Stomach (tissue), 19 donors: ENCODE measurements at places on chromosomes 7 and 10. TPM values are rescaled to one million over a fixed set of nuclear protein-coding genes. Genes with fewer than 3 reads are reported as not detected.
A peak's percentile ranks its signal among the peaks of the same experiment; 100 is the strongest.

GRCh38 chr7:135441791-135442190 lies 68.1 kb downstream of the CNOT4 start:
- no peak for DNase-seq

DNA sequence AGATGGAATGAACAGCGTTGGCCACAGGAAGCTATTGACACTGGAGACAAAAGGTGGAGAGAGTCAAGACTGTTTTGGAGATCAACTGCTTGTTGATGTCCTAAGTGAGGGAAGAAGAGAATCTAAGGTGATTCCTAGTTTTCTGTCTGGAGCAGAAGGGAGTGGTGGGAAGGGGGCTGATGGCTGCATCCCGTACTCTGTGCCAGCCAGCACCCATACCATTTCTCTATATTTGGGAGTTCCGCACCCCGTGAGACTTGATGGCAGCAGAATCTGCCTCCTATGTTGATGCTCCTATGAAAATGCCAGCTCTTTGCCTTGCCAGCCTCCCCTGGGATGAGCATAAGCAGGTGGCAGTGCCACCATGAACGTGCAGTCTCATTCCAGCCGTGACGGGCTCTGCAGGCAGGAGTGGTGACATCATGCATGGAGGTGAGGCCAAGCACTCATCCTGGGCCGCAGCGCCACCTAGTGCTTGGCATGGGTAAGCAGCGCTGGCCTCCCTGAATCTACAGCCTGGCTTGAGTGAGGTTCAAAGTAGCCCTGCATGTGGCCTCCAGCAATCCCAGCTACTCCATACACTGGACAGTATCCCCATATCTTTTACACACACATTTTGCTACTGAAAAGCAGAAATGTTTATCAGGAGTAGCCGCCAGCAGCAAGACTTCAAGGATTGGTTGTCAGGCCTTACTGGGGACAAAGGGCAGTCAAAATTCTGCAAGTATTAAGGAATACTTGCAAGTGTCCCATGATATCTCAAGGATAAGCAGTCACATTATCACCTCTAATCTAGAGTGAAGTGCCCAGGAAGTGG lies 43.0 kb downstream of the PODXL start:
- DNase-seq = peak; percentile 90

- DNase-seq = no peak
Measured at GRCh38 chr10:123552760-123553554, 113.2 kb upstream of the GPR26 start.

DNA sequence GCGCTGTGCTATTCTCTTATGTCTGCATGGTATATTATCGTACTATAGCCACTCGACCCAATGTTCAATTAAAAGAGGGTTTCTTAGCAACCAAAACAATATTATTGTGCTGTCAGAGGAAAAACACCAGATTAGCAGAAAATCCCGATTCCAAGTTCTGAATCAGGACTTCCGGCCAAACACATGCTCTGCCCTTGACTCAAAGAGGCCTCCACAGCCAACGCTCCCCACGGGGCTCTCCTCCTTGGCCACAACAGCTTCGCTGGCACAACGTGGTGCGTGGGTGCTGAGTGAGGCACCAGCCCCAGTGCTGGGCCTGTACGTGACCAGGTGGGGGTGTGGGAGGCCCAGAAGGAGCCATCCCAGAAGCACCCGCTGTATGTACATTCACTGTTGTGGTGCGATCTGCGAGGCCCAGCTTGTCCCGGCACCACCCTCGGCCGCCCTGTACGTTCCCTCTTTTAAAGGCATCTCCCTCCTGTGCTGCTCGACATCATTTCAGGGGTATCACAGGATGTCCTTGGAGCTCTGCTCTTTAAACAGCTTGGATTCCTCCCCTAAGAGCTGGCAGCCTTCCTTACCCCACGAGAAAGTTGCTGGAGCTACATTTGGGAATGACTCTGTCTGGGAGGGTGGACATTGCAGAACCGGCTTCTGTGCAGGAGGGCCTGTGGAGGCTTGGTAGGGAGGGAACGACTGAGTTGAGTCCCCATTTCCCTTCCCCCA lies 736.2 kb downstream of the PARD3 start:
- DNase-seq = peak; percentile 67

DNA sequence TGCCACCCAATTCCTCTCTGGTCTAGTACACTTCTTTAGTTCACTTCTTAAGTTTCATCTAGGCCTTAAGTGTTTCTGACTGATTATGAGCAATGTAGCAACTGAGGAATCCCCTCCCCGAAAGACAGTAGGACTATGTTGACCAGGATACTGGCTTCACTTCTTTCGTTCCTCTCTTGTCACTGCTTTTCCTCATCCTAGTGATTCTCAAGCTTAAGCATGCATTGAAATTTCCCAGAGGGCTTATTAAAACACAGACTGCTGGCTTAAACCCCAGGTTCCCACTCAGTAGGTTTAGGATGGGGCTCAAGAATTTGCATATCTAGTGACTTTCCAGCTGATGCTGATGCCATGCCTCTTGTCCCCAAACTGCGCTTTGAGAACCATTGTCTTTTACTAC lies 164.6 kb upstream of the WNT16 start:
- DNase-seq = peak; percentile 16

DNA sequence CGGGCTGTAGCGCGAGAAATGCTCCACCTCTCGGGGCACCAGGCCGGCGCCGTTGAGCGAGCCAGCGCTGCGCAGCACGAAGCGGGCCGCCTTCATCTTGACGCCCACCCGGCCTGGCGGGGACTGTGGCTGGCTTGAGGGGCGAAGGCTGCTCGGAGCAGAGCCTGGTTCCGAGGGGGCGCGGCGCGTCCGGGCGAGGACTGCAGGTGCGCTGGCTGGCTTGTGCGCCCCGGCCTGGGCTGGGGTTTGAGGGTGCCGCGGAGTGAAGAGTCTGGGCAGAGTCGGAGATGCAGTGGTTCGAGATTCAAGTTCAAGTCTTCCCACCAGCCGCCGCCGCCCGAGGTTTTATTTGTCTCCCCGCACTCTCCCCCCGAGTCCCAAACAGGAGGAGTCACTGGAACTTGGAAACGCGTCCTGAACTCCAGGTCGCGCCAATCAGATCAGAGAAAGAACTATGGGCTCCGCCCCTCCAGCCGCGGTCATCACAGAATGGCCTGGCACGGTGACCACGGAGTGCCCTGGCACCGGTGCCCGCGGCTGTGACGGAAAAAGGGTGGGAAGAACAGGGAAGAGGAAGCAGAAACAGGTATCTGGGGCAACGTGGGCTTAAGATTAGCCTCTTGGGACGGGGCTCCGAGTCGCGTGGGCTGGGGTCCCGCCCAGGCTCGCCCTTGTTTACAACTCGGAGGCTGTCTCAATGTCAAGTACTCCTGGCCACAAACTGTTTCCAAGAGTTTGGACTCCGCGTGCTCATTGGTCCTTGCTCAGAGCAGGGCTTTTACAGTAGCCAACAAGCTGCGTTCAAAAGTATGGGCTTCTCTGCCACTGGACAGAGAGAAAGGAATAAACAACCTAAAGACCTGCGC lies at the start of gene PDK4:
Gene PDK4, minus strand, starts transcription at position 319 of the 866 bp plus-strand sequence. Its CDS starts 223 bp downstream, at position 96.
- peak; percentile 98 for DNase-seq

GRCh38 chr10:127587668-127588365 lies 38.7 kb downstream of the NPS start:
- no peak for DNase-seq

DNA sequence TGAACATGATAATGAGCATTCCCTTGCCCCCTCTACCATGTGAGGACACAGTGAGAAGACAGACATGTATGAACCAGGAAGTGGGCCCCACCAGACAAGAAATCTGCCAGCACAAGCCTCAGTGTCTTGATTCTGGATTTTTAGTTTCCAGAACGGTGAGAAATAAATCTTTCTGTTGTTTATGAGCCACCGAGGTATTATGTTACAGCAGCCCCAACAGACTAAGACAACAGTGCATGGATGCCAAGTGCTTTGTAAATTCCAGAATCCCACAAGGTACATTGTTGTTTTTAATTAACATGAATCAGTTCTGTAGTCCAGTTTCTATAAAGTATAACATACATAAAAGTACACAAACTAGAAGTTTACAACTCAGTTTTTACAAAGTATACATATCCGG lies 162.2 kb downstream of the ARHGAP21 start:
- no peak for DNase-seq

- DNase-seq = no peak
Measured at GRCh38 chr10:34809796-34810195, 5.3 kb downstream of the PARD3 start.

GRCh38 chr10:100254191-100254590 lies 13.2 kb downstream of the CWF19L1 start:
- no peak for DNase-seq

DNA sequence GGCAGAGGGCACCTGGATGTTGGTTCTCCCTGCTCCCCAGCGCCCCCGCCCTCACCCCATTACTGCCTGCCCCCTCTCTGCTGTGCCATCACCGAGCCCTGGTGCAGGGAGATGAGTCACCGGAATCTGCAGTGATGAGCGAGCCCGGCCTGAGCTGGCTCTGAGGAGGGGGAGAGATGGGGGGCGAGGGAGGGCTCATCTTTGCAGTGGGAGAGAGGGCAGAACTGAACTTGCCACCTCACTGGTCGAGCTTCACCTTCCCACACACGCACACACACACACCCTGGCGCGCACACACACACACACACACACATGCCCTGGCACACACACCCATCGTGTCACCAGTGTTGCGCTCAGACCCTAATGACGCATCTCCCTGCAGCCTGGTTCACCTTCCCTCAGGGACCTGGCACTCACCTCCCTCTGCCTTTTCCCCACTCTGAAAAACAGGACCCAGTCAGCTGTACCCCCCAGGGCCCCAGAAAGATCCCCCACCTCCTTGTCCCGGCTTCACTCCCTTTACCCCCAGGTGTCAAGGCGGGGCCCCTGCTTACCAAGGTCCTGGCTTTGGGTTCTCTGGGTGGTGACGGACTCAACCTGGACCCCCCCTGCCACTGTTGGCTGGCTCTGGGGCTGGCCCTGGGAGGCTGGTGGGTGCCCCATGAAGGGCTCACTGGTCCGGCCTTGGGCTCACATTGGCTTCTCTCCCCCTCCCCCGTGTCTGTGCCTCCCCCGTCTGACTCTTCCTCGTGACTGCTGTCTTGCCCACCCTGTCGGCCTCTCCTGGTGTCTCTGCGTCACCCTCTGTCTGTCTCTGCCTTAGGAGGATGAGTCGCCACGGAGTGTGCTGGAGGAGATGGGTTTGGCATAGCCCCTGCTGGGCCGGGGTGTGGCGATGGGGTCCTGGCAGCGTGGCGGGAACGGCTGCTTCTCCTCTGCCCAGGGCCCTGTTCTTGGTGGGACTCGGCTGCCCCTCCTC lies 5.4 kb downstream of the VGF start:
- no peak for DNase-seq

DNA sequence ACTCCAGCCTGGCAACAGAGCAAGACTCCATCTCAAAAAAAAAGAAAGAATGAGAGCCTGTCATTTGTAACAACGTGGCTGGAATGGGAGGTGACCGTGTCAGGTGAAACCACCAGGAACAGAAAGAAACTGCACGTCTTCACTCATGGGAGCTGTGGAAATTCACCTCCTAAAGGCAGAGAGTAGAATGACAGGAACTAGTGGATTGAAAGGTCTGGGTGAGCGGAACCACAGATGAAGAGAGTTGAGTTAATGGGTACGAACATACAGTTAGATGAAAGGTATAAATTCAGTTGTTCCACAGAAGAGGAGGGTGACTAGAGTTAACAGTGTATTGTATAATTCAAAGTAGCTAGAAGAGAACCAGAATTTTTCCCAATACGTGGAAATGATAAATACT lies 78.6 kb downstream of the MAD1L1 start:
- no peak for DNase-seq

GRCh38 chr10:129825221-129825620 lies 138.9 kb downstream of the EBF3 start:
- no peak for DNase-seq

DNA sequence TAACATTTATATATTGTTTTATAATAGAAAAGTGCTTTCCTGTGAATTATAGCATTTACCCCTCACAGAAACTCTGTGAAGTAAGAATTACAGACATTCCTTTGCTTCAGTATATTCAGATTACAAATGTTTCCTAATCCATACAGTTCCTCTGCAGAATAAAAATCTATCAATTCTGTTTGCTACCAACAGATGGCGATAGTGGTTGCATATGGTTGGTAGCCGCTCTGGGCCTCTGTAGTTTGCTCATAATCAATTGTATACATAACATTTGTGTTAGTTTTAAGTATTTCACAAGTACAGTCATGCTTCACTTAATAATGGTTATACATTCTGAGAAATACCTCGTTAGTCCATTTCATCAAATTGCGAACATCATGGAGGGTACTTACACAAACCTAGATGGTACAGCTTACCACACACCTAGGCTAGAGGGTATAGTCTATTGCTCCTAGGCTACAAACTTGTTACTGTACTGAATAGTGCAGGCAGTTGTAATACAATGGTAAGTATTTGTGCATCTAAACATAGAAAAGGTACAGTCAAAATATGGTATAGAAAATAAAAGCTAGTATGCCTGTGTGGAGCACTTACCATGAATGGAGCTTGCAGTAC lies 94.4 kb upstream of the STEAP4 start:
- peak; percentile 30 for DNase-seq

- DNase-seq = peak; percentile 32
Measured at GRCh38 chr7:8751557-8752231, 318.3 kb downstream of the NXPH1 start.

- DNase-seq = peak; percentile 75
Measured at GRCh38 chr10:12710594-12711349, 290.7 kb downstream of the CCDC3 start.

GRCh38 chr7:136693166-136694119 lies 175.0 kb upstream of the CHRM2 start:
- DNase-seq = no peak

DNA sequence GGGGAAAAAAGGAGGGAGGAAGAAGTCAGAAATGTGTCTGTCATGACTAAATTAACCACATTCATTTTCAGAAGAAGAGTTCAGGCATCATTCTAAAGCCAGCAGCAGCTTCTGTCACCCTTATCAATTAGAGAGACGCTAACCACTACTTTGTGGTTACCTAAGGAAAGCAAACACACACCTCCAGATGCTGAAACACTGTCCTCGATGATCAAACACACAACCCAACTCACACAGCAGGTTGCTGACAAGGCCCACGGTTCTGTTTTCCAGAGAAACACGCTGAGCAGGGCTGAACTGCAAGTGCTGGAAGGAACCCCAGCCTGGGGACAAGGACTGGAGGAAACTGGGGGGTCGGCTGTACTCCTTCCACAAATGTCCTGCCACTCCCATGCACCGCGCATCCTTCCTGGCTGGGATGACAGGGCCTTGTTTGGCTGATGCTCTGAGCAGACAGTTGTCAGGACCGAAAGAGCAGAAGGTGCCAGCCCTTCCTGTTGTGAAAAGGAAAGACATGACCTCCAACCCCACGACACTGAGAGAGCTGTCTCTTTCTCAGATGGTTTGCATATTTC lies 36.6 kb downstream of the PRKCQ start:
- peak; percentile 28 for DNase-seq

DNA sequence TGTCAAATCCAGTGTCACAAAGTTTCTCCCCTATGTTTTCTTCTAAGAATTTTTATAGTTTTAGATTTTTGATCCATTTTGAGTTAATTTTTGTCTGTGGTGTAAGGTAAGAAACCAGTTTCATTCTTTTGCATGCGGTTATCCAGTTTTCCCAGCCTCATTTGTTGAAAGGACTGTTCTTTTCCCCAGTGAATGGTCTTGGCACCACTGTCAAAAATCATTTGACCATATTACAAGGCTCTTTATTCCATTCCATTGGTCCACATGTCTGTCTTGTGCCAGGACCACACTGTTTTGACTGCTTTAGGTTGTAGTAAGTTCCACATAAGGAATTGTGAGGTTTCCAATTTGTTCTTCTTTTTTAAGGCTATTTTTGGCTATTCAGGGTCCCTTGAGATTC lies 64.0 kb downstream of the INPP5A start:
- DNase-seq = no peak

- no peak for DNase-seq
Measured at GRCh38 chr7:131294553-131294952, 33.1 kb upstream of the MKLN1 start.

HMX2 gene
- not detected for total RNA-seq

PILRA gene
- total RNA-seq = not detected

OR2A12 gene
- total RNA-seq = not detected

MOGAT3 gene
- not detected for total RNA-seq

GNAI1 gene
- total RNA-seq = 57.2 TPM
